ENCODE measurements at places on chromosomes 3 and 15. TPM values are rescaled to one million over a fixed set of nuclear protein-coding genes. Genes with fewer than 3 reads are reported as not detected.

The ADAMTS17 gene
- total RNA-seq, result 0.74 TPM

The ZMYND10 gene
- 0.31 TPM for total RNA-seq

The PEX11A gene
- total RNA-seq, result 4.5 TPM

The CCR3 gene
- not detected for total RNA-seq

The TJP1 gene
- 116 TPM for total RNA-seq

The CYB561D2 gene
- total RNA-seq, result 11.5 TPM

The GPD1L gene
- total RNA-seq, result 6.4 TPM

The DCLK3 gene
- 0.62 TPM for total RNA-seq

The PXK gene
- total RNA-seq, result 9.1 TPM

The ZPLD1 gene
- total RNA-seq, result not detected

GRCh38 chr15:39756806-39757522 is 25.7 kb downstream of the FSIP1 start:
- no peak overlapping the region for H3K27ac ChIP-seq
- H3K4me1 ChIP-seq, result no peaks in the 10 kb centered on the region
- H3K27me3 ChIP-seq, result no peaks in the 10 kb centered on the region
- H3K36me3 ChIP-seq, result no peaks in the 10 kb centered on the region

GRCh38 chr3:64104691-64105111 is 81.4 kb upstream of the PSMD6 start:
- H3K4me1 ChIP-seq, result peaks cover 31% of the 10 kb centered on the region
- DNase-seq, result no peak
- H3K4me3 ChIP-seq, result no peak overlapping the region
- no peaks in the 10 kb centered on the region for H3K27me3 ChIP-seq

- no peak overlapping the region for H3K4me3 ChIP-seq
- H3K4me1 ChIP-seq, result no peaks in the 10 kb centered on the region
- H3K36me3 ChIP-seq, result no peaks in the 10 kb centered on the region
- H3K27me3 ChIP-seq, result no peaks in the 10 kb centered on the region
- DNase-seq, result no peak
- no peak overlapping the region for H3K27ac ChIP-seq
Observed at GRCh38 chr3:13189639-13190377, 116.6 kb upstream of the IQSEC1 start.

DNA sequence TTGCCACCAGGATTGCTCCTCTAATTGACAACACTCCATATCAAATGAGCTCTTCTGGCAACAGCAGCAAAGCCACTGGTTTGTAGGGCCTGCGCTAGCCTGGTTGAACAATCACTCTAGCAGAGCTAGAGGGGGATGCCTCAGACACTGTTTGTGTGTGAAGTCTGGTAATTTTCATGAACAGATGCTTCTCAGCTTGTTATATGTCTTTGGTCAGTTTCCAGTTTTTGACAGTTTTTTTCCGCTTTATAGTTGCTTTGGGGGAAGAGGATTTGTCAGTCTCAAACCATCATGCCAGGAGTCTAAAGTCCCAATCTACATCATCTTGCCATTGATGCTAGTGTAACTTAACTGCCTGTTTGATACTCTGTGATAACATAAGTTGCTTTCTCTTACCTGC is 136.0 kb downstream of the HCN4 start:
- H3K4me3 ChIP-seq, result no peak overlapping the region
- no peak for DNase-seq
- peaks cover 3% of the 10 kb centered on the region for H3K4me1 ChIP-seq
- H3K27ac ChIP-seq, result no peak overlapping the region
- no peaks in the 10 kb centered on the region for H3K36me3 ChIP-seq
- H3K27me3 ChIP-seq, result no peaks in the 10 kb centered on the region

- no peaks in the 10 kb centered on the region for H3K27me3 ChIP-seq
- H3K4me3 ChIP-seq, result no peak overlapping the region
- peaks cover 7% of the 10 kb centered on the region for H3K4me1 ChIP-seq
- H3K36me3 ChIP-seq, result no peaks in the 10 kb centered on the region
Observed at GRCh38 chr3:87367736-87368135, 91.4 kb upstream of the POU1F1 start.

GRCh38 chr15:68431792-68432401 is at the start of gene ITGA11:
Gene ITGA11 (minus strand): TSS chr15:68432163. CDS start chr15:68432066, 97 bp downstream.
- peaks cover 64% of the 10 kb centered on the region for H3K27me3 ChIP-seq
- DNase-seq, result peak; percentile 90
- H3K27ac ChIP-seq, result no peak within 1 kb of the TSS
- peak within 1 kb of the TSS; percentile 76 for H3K4me3 ChIP-seq
- peaks cover 9% of the 10 kb centered on the region for H3K4me1 ChIP-seq
- H3K36me3 ChIP-seq, result no peaks in the 10 kb centered on the region

DNA sequence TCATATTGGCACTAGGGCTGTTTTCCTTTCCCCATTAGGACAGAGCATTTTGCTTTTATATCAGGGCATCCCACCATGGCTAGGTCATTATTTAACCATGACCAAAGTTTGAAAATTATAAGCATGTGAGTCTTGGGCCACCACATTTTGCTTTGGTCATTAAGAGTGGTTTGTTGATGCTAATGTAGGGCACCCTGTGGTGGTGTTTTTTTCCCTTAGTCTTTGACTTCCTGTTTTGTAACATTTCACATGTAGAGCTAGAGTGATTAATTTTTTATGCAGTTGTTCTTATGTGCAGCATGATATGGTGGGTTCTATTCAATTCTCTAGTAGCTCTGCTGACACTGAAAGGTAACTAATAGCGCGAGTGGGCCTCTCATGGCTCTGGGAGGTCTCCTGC is 249.6 kb upstream of the ROBO1 start:
- DNase-seq, result no peak
- no peaks in the 10 kb centered on the region for H3K27me3 ChIP-seq
- no peak overlapping the region for H3K4me3 ChIP-seq
- H3K36me3 ChIP-seq, result no peaks in the 10 kb centered on the region
- H3K27ac ChIP-seq, result no peak overlapping the region

- H3K36me3 ChIP-seq, result no peaks in the 10 kb centered on the region
- no peaks in the 10 kb centered on the region for H3K27me3 ChIP-seq
- no peak overlapping the region for H3K4me3 ChIP-seq
- no peak overlapping the region for H3K27ac ChIP-seq
Observed at GRCh38 chr15:62862717-62863116, 179.8 kb upstream of the TPM1 start.

DNA sequence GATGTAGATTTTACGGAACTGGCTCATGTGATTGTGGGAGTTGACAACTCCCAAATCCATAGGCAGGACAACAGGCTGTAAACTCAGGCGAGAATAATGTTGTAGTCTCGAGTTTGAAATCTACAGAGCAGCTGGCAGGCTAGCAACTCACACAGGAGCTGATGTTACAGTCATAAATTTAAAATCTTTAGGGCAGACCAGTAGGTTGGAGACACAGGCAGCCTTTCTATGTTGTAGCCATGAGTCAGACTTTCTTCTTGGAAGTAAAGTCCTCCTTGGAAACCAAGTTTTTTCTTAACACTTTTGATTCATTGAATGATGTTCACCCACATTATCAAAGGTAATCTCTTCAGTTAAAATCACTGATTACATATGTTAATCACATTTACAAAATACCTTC is 89.1 kb upstream of the ALCAM start:
- H3K27ac ChIP-seq, result no peak overlapping the region
- no peaks in the 10 kb centered on the region for H3K4me1 ChIP-seq
- DNase-seq, result no peak

- no peaks in the 10 kb centered on the region for H3K27me3 ChIP-seq
- 0 out of 2 replicates have a peak, but pooled peaks cover 4% of the 10 kb centered on the region for H3K4me1 ChIP-seq
- H3K27ac ChIP-seq, result no peak overlapping the region
- DNase-seq, result no peak
Observed at GRCh38 chr3:192445770-192446644, 281.3 kb downstream of the FGF12 start.

DNA sequence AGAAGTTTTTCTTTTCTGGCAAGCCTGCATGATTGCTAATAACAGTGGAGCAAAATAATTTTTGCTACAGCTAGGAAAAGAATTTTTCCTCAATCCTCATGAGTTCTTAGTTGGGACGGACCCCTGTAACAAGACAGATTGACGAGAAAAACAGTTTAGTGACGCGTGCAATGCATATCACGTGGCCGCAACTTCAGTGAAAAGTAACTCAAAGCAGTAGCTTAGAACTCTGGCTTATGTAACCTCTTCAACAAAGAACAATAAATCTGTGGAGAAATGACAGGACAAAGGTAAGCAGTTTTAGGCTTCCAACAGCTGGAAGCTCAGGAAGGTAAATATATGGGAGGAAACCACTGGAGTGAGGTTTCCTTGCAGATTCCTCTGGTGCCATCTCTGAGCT is 19.7 kb downstream of the FAM107A start:
- H3K27ac ChIP-seq, result no peak overlapping the region
- H3K4me3 ChIP-seq, result no peak overlapping the region
- H3K27me3 ChIP-seq, result no peaks in the 10 kb centered on the region
- no peaks in the 10 kb centered on the region for H3K36me3 ChIP-seq
- peaks cover 10% of the 10 kb centered on the region for H3K4me1 ChIP-seq
- no peak for DNase-seq

DNA sequence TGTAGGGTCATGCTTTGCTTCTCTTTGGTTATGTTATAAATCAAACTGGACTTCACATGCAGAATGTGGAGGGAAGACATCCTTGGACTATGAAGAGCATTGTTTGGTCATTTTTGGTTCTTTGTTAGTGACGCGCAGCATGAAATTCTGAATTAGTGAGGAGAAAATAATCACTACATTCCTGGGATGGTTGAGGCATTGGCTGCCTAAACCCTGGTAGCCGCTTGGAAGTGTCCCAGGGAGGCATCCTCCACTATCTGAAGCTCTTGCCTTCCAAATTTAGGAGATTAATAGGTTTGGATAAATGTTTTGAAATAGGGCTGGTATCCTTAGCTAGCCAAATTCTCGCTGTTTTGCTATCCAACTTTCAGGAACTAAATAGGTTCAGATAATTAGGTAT is 96.2 kb downstream of the CLSTN2 start:
- DNase-seq, result no peak
- no peak overlapping the region for H3K27ac ChIP-seq
- H3K4me3 ChIP-seq, result no peak overlapping the region
- no peaks in the 10 kb centered on the region for H3K36me3 ChIP-seq
- no peaks in the 10 kb centered on the region for H3K27me3 ChIP-seq
- H3K4me1 ChIP-seq, result no peaks in the 10 kb centered on the region

- no peak overlapping the region for H3K27ac ChIP-seq
- peaks cover 44% of the 10 kb centered on the region for H3K4me1 ChIP-seq
- no peaks in the 10 kb centered on the region for H3K36me3 ChIP-seq
Observed at GRCh38 chr3:146529021-146529420, 15.4 kb downstream of the PLSCR1 start.

DNA sequence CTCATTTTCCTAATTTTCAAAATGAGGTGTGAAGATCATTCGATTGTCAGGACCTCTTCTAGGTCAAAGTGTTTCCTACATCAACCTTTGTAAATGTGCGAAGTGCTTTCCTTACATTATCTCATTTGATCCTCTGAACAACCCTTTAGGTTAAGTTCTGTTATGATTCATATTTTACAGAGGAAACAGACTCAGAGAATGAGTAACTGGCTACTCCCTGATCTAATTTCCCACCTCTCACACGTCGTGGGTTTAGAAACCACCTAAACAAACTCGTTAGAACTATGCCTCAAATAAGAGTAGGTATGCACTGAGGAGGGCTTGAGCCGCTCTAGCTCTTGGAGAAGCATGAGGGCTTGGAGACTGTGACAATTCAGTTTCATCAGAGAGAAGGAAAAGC is 148.6 kb downstream of the CD47 start:
- H3K4me1 ChIP-seq, result peaks cover 4% of the 10 kb centered on the region
- no peak overlapping the region for H3K4me3 ChIP-seq
- DNase-seq, result no peak
- H3K27me3 ChIP-seq, result no peaks in the 10 kb centered on the region
- no peaks in the 10 kb centered on the region for H3K36me3 ChIP-seq

DNA sequence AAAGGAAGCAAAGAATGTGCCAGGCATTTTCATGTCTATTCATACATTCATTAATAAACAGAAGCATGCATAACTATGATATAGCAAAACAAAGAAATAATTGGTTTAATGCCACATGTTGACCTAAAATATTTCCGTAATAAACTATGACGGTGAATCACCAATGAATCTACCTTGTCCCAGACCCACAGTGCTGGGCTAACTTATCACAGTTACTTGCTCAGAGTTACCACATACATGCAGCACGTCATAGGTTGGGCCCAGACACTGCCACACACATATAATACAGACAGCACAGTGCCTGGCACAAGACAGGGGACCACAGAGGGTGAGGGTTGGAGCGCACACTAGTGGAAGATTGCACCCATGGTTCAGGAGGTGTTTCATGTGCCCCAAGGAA is 86.9 kb downstream of the ATP1B3 start:
- H3K4me1 ChIP-seq, result no peaks in the 10 kb centered on the region
- no peak overlapping the region for H3K4me3 ChIP-seq
- H3K36me3 ChIP-seq, result peaks cover 28% of the 10 kb centered on the region
- DNase-seq, result no peak
- no peaks in the 10 kb centered on the region for H3K27me3 ChIP-seq
- no peak overlapping the region for H3K27ac ChIP-seq

DNA sequence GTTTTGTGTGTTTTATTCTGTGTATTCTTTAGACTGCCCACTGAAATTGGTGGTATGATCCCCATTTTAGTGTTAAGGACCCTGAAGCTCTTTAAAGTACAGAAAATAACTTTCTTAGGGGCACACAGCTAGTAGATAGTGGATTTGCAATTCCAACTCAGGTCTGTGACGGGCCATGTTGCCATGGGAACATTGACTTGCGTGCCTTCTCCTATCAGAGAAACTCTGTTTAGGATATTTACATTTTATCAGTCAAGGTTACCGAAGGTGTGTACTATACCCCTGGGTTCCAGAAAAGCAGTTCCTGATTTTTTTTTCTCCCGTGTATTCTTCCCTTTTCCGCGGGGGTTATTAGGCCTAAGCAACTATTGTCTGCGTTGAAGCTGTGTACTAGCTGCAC is 19.4 kb downstream of the MYZAP start:
- DNase-seq, result no peak
- peaks cover 13% of the 10 kb centered on the region for H3K4me1 ChIP-seq
- H3K36me3 ChIP-seq, result no peaks in the 10 kb centered on the region
- no peak overlapping the region for H3K4me3 ChIP-seq
- no peak overlapping the region for H3K27ac ChIP-seq
- no peaks in the 10 kb centered on the region for H3K27me3 ChIP-seq

GRCh38 chr3:73435055-73435454 is 189.7 kb downstream of the PDZRN3 start:
- H3K4me1 ChIP-seq, result no peaks in the 10 kb centered on the region
- H3K36me3 ChIP-seq, result no peaks in the 10 kb centered on the region
- DNase-seq, result no peak
- no peaks in the 10 kb centered on the region for H3K27me3 ChIP-seq

GRCh38 chr15:72197041-72197459 is 537 bp downstream of the GRAMD2A start:
- peak; percentile 53 for DNase-seq
- peaks cover 15% of the 10 kb centered on the region for H3K4me1 ChIP-seq
- peaks cover 21% of the 10 kb centered on the region for H3K27me3 ChIP-seq
- peak overlapping the region; percentile 78 for H3K4me3 ChIP-seq
- peaks cover 21% of the 10 kb centered on the region for H3K36me3 ChIP-seq
- no peak overlapping the region for H3K27ac ChIP-seq

DNA sequence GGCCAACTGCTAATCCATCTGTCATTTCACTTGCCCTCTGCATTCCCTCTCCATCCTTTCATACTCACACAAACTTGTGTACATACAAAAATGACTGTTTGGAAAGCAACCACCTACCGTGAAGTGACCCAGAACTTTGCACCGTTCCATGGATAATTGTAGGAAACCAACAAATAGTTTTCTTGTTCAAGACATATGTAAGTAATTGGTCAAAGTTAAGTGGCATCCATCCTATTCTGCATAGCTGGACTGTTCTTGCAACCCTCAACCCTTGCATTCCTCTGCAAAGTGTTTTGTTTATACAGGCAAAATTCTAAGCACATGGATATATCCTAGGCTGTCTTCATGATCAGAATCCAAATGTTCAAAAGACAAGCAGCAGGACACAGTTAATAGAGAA is 592.5 kb downstream of the MECOM start:
- no peaks in the 10 kb centered on the region for H3K27me3 ChIP-seq
- no peaks in the 10 kb centered on the region for H3K4me1 ChIP-seq
- H3K4me3 ChIP-seq, result no peak overlapping the region
- no peaks in the 10 kb centered on the region for H3K36me3 ChIP-seq
- no peak overlapping the region for H3K27ac ChIP-seq
